Activated CD8-positive, alpha-beta T cell treated with anti-CD3 and anti-CD28 coated beads for 36 hours (primary cell): ENCODE measurements at places on chromosomes 6 and 20. TPM values are rescaled to one million over a fixed set of nuclear protein-coding genes. Genes with fewer than 3 reads are reported as not detected.

- DNase-seq = no peak
These were observed 230.0 kb upstream of the BTBD3 start for GRCh38 chr20:11687546-11688292.

- DNase-seq = no peak
These were observed 197.9 kb upstream of the FOXQ1 start for GRCh38 chr6:1113916-1114540.

DNA sequence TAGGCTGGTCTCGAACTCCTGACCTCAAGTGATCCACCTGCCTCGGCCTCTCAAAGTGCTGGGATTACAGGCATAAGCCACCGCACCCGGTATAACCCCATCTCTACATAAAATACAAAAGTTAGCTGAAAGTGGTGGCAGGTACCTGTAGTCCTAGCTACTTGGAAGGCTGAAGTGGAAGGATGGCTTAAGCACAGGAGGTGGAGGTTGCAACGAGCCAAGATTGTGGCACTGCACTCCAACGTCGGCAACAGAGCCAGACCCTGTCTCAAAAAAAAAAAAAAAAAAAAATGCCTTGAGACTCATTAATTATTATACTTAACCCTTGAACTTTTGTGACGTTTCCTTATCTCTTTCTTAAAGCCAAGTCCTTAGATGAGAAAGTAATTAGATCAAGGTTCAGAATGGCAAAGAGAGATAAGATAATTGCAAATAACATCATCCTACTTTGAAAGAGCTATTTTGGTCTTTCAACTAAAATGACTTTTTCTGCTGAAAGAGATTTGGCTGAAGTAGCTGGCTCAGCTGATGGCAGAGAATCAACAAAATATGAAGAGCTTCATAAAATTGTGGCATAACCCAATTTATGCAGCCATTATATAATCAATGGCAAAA, 4.7 kb upstream of the SHLD1 start:
- no peak for DNase-seq

DNA sequence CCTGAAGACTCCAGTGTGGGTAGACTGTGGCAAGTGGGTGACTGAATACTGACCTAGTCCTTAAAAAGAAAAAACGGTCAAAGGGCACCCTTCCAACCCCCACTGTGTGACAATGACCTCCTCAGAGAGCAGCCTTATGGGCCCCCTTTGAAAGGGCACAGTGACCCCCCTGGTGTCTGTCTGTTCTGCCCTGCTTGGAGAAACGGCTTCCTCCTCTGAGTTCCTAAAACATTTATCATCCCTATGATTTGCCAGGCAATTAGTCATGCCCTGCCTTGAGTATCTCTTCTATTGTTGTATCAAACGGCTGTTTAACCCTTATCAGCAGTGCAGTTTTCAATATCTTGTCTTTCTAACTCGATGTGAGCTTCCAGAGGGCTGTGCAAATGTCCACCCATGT, 21.0 kb upstream of the STX16 start:
- no peak for DNase-seq

Gene AKAP7
- 6.2 TPM for total RNA-seq
